ENCODE measurements at places on chromosomes 16 and 17.

GRCh38 chr17:77321649-77322513 is 181.1 kb downstream of the SEC14L1 start:
- no peak for DNase-seq

DNA sequence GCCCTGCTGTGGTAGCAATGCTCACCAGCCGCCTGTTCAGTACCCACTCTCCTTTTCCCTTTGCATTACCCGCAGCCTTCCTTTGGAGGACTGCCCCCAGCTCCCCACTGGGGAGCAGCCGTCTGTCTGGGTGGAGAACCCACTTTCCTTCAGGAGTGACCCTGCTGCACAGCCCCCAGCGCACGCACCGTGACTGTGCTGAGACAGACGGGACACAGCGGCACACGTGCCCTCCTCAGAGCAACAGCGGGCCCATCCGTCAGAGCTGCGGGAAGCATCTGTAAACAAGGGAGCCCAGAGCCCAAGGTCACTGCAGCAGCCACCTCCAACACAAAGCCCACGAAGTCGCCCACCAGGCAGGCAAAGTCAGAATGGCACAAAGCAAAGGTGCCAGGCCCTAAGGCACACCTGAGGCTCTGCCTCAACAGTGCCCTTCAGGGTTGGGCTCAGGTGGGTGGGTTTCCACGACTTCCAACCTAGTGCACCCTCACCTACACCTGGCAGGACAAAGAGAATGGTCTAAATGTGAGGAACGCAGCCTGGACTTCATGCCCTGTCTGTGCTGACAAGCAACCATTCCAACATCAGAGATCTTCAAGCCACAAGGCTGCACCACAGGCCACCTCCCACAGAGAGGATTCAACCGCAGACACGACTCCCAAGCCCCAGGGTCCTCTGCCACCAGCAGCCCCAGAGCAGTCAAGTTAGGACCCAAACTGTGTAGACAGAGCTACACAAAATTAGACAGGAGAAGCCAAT is 9.9 kb downstream of the AXIN1 start:
- DNase-seq = no peak

GRCh38 chr17:16122697-16123434 is 92.5 kb downstream of the NCOR1 start:
- DNase-seq = no peak

DNA sequence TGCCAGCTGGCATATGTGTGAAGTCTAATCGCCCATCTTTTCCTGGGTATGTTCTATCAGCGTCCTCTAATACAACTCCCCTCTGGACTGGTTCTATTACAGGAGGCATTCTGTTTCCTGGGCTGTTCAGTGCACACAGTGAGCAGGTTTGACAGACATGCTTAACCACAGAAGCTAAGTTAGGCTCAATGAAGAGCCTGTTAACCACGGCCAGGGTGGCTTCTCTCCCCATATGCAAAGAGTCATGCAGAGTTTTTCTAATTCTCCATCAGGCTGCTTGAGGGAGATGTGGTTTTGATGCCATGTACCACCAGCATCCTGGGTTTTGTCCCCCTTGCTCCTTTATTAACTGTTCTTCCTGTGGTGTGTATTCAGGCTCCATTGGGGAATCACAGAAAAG is 57.2 kb upstream of the ALOX12 start:
- no peak for DNase-seq

DNA sequence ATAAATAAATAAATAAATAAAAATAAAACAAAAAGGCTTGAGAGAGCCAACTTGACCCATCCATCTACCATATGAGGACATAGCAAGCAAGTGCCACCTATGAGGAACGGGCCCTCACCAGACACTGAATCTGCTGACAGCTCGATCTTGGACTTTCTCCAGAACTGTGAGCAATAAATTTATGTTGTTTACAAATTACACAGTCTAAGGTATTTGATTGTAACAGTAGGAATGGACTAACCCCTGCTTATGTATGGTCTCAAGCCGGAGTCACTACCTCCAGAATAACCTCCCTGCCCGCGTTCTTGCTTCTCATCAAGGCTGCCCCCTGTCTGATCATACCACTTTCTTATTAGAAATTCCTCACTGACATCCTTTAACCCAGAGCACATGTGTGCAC is 9.9 kb downstream of the SLC5A11 start:
- DNase-seq = no peak

GRCh38 chr17:45413498-45413923 is 19.2 kb downstream of the ARHGAP27 start:
- no peak for DNase-seq

DNA sequence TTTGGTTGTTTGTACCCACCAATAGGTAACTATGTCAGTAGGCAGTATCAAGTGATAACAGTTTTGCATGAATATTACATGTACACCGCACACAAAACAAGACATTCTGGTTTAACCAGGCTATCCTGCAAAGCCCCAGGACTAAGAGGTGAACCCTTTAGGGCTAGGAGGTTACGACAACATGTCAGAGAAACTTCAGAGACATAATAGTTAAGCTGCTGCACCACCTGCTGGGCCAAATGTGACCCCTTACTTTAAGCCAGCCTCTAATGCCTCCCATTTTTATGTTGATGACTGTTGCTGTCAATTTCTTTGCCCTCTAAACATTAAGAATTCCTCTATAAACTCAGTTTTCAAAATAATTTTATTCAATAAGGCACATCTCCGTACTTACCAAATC is 15.4 kb downstream of the SRP68 start:
- no peak for DNase-seq
